ENCODE measurements at places on chromosomes 6 and 20.

DNA sequence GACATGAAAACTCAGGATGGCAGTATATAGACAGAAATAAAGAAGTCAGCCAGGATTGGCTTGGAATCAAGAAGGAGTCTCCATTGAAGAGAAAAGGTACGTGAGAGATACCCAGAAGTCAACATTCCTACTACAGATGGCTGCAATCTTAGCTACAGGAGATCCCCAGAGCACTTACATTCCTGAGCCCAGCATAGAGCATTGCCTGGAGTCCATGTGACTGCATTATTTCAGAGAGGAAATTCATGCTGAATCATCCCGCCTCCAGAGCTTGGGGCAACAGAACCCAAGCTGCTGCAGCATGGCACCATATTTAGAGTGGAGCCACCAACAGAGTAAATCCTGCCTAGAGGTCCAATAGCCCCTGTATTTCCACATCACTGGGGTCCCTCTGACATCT is 125.0 kb upstream of the GRIK2 start:
- no peak for DNase-seq

GRCh38 chr6:138225953-138226352 is 7.7 kb upstream of the PBOV1 start:
- DNase-seq = no peak

DNA sequence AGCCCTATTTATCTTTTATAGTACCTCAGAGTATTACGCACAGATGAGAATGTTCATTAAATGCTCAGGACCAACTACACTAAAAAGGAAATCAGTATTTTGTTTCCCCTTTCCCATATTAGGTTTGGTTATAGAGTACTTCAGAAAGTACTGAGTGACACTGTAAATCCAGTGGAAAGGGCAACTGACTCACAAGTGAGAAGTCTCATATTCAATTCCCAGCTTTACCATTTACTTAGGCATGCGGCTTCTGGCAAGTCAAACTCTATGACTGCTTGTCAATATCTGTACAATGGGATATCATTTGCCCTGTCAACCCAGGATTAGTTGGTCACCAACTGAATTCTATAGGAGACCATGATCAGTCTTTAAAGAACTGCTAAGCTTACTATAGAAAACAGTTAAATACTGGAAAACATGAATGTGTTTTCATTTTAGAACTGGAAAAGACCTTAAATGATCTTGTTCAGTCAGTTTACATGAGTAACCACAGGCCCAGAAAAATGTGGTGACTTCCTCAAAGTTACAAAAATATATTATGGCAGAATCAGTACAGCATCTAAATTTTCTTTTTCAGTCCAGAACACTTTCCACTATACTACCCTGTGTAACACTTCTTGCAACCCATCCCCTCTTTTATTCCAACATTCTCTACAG is 3.6 kb downstream of the MAP3K7 start:
- peak; percentile 16 for DNase-seq

- peak; percentile 91 for DNase-seq
Measured at GRCh38 chr20:38060536-38060935, 27.0 kb downstream of the RPRD1B start.

DNA sequence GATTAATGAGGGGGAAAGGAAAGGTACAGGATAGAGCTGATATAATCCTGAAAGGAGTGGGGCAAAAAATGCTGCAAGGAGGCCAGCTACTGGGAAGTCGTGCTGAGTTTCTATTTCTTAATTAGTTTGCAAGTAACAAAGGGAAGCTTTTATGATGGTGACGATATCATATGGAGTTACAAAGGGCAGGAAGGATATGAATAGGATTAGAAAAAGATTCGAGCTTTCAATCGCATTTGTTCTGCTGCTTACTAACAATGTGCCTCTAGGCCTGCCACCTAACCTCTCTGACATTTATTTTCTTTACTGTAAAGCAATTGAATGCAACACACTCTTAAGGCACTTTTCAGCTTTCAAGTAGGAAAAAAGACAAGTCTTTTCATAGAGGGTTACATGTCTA is 219.2 kb downstream of the CLVS2 start:
- no peak for DNase-seq
